Cardiac atrium fibroblast (primary cell): ENCODE measurements at places on chromosomes 4 and X. TPM values are rescaled to one million over a fixed set of nuclear protein-coding genes. Genes with fewer than 3 reads are reported as not detected.

LGI2 gene
- total RNA-seq: 0.81 TPM in 1 of 2 replicates, not detected in the other

P2RY10 gene
- not detected in 2 replicates for total RNA-seq

CT45A3 gene
- not detected in 2 replicates for total RNA-seq

MAB21L2 gene
- under 0.01 TPM in 1 of 2 replicates, not detected in the other for total RNA-seq

EDNRA gene
- total RNA-seq: 8.3 and 12.3 TPM in 2 replicates
